ENCODE measurements at places on chromosomes 12 and 14.

DNA sequence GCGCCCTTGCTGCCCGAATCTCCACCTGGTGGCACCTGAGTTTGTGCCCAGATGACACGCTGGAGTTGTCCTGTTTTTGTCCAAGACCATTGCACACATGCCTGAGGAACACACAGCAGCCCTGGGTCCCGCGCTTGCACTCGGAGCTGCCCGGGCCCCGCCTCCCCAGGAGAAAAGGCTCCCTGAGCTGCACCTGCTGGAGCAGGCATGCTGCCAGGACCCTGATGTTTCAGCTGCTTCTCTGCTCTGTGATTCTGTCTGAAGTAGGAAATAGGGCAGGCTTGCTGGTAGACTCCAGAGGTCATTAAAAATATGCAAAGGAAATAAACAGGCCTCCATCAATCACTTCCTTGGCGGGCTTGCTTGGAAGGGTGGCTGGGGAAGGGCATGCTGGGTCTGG lies 271.6 kb downstream of the CACNA1C start:
- no peak for DNase-seq

DNA sequence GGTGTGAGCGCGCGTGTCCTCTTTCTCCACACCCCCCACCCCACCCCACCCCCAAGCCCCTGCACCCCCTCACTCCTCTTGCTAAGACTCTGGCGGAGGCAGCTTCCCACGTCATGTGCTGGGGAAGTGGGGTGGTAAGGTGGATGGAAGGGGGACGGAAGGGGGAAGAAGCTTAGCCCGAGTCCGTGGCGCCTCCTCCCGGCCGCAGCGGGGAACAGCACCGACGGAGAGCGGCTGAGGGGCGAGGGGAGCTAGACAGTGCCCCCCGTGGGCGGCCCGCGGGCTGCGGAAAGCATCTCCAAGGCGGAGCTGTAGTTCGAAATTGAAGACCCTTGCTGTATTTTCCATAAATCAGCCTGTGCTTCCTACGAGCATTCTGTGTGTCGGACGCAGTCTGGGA lies 588 bp upstream of the GRIN2B start:
- no peak for DNase-seq

GRCh38 chr12:65637774-65638173 lies 186.5 kb upstream of the HMGA2 start:
- DNase-seq: no peak

DNA sequence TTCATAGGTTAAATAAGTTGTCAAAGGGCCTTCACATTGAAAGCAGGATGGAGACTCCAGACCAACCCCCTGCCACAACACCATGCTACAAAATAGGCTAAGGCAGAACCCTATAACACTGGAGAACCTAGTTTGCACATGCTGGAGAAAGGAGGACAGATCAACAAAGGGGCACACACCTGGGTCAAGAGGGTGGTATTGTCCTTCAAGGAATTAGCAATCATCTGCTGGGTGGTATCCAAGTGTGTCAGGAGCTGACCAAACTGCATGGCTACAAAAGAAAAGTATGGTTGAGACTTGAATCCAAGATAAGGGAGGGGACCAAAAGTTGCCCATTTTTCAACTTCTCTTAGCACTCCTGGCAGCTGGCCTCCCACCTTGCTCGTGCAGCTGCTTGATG lies 9.2 kb downstream of the MBD6 start:
- no peak for DNase-seq

DNA sequence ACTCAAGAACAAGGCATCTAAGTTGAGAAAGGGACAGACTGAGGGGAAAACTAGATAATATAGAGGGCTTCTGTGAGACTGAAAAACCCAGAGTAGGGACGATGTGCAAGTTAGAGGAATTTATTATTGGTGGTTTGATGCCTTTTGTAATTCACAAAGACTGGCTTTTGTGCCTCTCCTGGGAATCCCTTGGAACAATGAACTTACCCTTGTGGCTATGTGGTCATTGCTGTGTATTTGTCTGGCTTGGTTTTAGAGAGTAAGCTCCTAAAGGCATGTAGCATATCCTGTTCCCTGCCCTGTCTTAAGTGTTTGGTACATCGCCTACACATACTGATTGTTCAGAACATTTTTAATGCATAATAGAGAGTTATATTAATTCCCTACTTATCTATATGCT lies 26.6 kb downstream of the DCN start:
- DNase-seq: no peak

DNA sequence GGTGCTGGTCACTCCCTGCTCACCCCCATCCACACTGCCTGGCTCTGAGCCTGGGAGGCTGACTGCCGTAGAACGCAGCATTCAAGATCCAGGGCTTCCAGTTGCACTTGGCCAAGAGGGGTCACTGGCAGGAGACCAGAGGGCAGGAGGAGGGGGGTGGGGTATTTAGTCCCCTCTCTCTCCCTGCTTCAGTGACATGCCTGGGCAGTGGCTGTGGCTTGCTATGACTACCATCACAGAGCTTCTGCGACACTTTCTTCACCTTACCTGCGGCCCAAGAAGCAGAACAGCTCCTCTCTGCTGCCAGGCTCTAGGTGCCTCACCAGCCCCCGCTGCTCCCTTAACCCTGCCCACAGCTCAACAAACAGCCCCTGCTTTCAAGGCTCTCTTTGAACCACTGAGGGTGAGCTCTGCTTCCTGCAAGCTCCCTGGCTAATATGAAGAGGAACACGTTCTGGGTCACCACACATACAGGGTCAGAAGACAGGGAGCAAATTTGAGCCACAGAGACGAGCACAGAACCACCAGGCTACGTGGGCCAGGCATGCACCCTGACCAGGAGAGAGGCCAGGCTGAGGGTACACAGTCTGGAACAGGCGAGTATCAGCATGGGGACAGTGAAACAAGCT lies 55.7 kb downstream of the ITPK1 start:
- DNase-seq: no peak

GRCh38 chr14:65926504-65926903 lies 514.0 kb downstream of the FUT8 start:
- DNase-seq: no peak

DNA sequence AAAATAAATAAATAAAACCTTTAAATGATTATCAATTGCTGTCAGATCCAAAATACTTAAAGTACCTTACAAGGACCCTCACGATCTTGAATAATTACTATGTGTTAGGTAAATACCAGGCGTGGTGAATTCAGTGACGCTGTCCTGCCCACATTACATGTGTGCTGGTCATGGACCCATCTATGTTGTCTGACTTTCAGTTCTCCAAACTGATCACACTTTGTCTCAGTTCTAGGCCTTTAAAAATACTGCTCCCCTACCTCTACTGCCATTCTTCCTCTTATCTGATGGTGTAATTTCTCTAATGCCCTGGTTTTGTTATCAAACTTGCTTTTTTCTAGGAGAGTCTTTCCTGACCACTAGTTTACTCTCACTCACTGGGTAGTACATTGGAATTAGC lies 520.7 kb downstream of the TRHDE start:
- DNase-seq: no peak

All from AML-193 (cell line).